Activated B cell treated with CpG ODN at 0.5 μM for 24 hours (primary cell): ENCODE measurements at places on chromosomes 5 and 9. TPM values are rescaled to one million over a fixed set of nuclear protein-coding genes. Genes with fewer than 3 reads are reported as not detected.

DNA sequence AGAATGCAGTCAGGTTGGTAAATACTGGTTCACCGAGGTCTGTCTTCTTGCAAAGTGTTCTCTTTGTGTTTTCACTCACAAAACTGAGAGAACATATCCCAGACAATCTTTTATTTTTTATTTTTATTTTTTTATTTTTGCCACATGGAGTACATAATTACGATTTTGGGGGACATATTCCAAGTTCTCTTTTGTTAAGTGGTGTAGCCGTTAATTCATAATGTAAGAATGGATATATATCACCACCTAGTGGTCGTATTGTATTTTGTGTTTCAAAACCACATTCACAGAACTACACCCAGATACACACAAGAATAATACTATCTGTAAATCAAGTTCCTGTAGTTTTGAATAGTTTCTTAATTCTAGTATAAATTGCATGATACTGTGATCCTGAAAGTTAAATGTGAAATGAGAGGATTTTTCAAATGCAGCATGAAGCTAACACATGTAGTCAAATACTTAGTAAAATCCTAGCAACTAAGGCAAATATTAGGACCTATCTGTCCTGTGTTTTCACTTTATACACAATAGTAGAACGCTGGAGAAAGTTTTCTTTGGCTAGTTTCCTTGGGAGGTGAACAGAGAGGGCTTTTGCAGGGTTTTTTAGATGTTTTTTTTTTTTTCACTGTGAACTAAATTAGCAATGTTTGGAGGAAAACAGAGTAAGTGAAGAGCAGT lies 92.7 kb downstream of the VCAN start:
- peaks cover 7% of the 10 kb centered on the region for H3K27me3 ChIP-seq
- no peaks in the 10 kb centered on the region for H3K36me3 ChIP-seq
- H3K4me1 ChIP-seq: no peaks in the 10 kb centered on the region
- no peak overlapping the region for H3K4me3 ChIP-seq
- H3K27ac ChIP-seq: no peak overlapping the region

Gene FCN2
- total RNA-seq: not detected in 2 replicates

DNA sequence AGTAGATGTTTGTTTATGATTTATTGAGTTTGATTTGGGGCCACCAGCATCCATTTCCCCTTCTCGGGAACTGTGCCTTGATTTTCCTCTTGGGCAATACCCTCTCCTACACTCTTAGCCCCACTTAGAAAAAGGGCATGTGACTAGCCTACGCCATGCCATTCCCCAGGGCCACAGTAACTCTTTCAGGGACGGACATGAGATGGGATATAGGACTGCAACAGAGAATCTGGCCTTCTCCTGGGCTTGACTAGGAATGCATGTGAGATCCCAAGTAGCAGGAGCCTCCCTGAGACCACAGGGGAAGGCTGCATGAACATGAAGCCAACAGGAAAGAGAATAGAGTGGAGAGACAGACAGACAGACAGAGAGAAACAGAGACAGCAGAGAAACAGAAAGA lies 30.7 kb upstream of the SPARC start:
- no peaks in the 10 kb centered on the region for H3K27me3 ChIP-seq
- no peak overlapping the region for H3K27ac ChIP-seq
- no peak for DNase-seq
- H3K4me1 ChIP-seq: peaks cover 22% of the 10 kb centered on the region
- no peaks in the 10 kb centered on the region for H3K36me3 ChIP-seq

GRCh38 chr5:16502866-16503265 lies 37.3 kb upstream of the ZNF622 start:
- peaks cover 7% of the 10 kb centered on the region for H3K4me1 ChIP-seq
- DNase-seq: no peak
- no peaks in the 10 kb centered on the region for H3K27me3 ChIP-seq
- H3K36me3 ChIP-seq: no peaks in the 10 kb centered on the region
- H3K27ac ChIP-seq: no peak overlapping the region
- H3K4me3 ChIP-seq: no peak overlapping the region

Gene SMAD5
- total RNA-seq: 28.4 and 30.4 TPM in 2 replicates

Gene ANGPTL2
- total RNA-seq: not detected in 2 replicates

Gene SLC6A19
- total RNA-seq: not detected in 2 replicates

DNA sequence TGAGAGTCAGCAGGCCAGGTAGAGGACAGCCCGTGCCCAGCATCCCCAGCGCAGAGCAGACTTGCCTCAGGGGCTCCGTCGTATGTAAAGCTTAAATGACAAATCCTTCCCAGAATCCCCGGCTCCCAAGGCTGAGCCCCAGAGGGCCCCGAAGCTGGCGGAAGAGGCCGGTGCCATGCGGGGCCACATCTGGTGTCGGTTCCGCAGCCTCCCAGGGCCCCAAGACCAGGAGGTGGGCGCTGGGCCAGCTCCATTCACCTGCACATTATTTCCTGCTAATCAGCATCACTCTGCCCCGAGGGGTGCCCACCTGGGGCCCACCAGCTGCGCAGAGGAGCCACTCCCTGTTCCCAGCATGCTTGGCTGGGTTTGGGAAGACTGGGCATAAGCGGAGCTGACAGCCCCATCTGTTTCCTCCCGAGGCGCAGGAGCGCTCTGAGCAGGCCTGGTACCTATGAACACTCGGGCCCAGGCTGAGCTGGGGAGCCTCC lies 124.0 kb upstream of the PPP1R26 start:
- no peaks in the 10 kb centered on the region for H3K36me3 ChIP-seq
- H3K27ac ChIP-seq: no peak overlapping the region
- H3K27me3 ChIP-seq: peaks cover 5% of the 10 kb centered on the region
- DNase-seq: no peak
- H3K4me3 ChIP-seq: no peak overlapping the region
- no peaks in the 10 kb centered on the region for H3K4me1 ChIP-seq

Gene GPR151
- total RNA-seq: not detected in 2 replicates

GRCh38 chr9:129259375-129259774 lies 81.3 kb upstream of the IER5L start:
- H3K27me3 ChIP-seq: peaks cover 67% of the 10 kb centered on the region
- H3K4me3 ChIP-seq: peak overlapping the region; percentile 60
- H3K36me3 ChIP-seq: no peaks in the 10 kb centered on the region

DNA sequence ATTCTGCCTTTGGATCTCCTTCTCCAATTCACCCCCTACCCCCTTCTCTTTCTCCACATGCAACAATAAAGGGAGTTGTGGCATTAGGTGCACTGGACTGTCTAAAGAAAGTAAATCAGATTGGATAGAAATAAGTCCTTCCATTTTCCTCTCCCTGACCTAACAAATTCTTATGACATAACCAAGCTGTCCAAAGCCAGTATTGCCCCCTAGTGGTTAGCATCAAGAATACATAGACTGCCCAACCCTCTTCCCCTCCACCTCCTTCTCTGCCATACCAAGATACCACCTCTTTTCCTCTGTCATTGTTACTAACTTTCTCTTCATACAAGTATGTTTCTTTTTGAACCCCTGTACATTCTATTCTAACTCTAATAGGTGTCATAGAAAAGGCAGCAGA lies 45.7 kb downstream of the PPARGC1B start:
- H3K36me3 ChIP-seq: peaks cover 2% of the 10 kb centered on the region
- H3K27me3 ChIP-seq: no peaks in the 10 kb centered on the region
- no peak for DNase-seq
- no peak overlapping the region for H3K4me3 ChIP-seq

Gene GFI1B
- 0.07 and 0.38 TPM in 2 replicates for total RNA-seq

- H3K27ac ChIP-seq: no peak overlapping the region
- no peaks in the 10 kb centered on the region for H3K27me3 ChIP-seq
- H3K4me1 ChIP-seq: peaks cover 7% of the 10 kb centered on the region
- H3K4me3 ChIP-seq: no peak overlapping the region
Measured at GRCh38 chr9:96691326-96691725, 36.2 kb upstream of the PRXL2C start.

GRCh38 chr5:80955082-80955590 lies 5.0 kb upstream of the RASGRF2 start:
- H3K4me1 ChIP-seq: peaks cover 6% of the 10 kb centered on the region
- no peak overlapping the region for H3K4me3 ChIP-seq
- peaks cover 28% of the 10 kb centered on the region for H3K27me3 ChIP-seq

Gene OLFML2A
- 0.73 and 0.78 TPM in 2 replicates for total RNA-seq

Gene AFAP1L1
- 0.44 TPM in 1 of 2 replicates, not detected in the other for total RNA-seq

Gene TAF11L5
- not detected in 2 replicates for total RNA-seq

Gene TEX48
- total RNA-seq: not detected in 2 replicates

DNA sequence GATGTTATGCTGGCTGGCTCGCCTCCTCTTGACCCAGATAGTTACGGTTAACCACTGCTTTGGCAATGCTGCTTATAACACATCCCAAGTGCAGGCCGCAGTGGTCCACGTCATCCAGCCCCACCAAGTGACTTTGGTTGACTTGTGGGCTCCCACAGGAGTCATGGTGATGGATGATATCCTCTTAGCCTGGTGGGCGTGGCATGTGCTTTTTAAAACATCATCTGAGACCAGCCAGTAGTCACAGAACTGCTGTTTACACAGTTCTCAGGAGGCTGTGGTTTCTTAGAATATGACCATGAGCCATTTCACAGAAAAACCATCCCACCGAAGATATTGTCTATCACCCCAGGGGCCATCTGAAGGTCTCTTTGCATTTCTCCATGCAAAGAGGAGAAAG lies 216.9 kb downstream of the SH3GL2 start:
- H3K27ac ChIP-seq: no peak overlapping the region
- no peaks in the 10 kb centered on the region for H3K36me3 ChIP-seq
- no peaks in the 10 kb centered on the region for H3K4me1 ChIP-seq
- DNase-seq: no peak
- no peak overlapping the region for H3K4me3 ChIP-seq

Gene DNAJA1
- total RNA-seq: 107 and 117 TPM in 2 replicates

GRCh38 chr9:130453487-130453886 lies 8.7 kb downstream of the ASS1 start:
- H3K4me1 ChIP-seq: no peaks in the 10 kb centered on the region
- no peaks in the 10 kb centered on the region for H3K36me3 ChIP-seq
- no peak overlapping the region for H3K27ac ChIP-seq
- H3K27me3 ChIP-seq: peaks cover 18% of the 10 kb centered on the region
- no peak overlapping the region for H3K4me3 ChIP-seq

DNA sequence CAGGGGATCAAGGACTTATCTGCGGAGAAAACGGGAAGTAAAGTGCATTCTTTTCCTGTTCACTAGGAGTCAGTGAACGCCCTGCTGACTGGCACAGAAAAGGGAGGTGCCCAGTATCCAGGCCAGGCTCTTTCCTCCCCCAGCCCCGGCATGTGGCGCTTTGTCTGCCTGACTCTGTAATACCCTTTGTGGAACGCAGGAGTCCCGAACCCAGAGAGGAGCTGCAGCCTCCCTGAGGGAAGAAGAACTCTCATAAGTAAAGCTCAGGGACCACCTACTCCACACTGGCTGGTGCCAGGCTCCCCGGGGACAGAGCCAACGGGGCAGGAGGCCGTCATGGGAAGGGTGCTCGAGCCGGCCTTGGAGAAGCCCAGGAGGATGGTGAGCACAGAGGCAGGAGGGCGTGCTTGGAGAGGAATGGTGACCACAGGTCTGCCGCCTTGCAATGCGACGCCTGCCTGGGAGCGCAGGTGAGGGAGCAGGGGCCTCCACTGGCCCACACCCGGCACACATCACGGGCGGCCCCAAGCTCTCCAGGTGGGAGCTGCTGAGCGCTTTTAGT lies 31.5 kb downstream of the VAV2 start:
- H3K4me1 ChIP-seq: peaks cover 81% of the 10 kb centered on the region
- H3K36me3 ChIP-seq: peaks cover 2% of the 10 kb centered on the region
- no peak for DNase-seq
- H3K4me3 ChIP-seq: peak overlapping the region; percentile 77
- H3K27me3 ChIP-seq: no peaks in the 10 kb centered on the region
- peak overlapping the region; percentile 81 for H3K27ac ChIP-seq

Gene LHFPL2
- total RNA-seq: 11.0 and 12.0 TPM in 2 replicates

GRCh38 chr5:33828626-33829308 lies 63.0 kb downstream of the ADAMTS12 start:
- H3K36me3 ChIP-seq: no peaks in the 10 kb centered on the region
- no peak overlapping the region for H3K4me3 ChIP-seq
- DNase-seq: no peak
- no peaks in the 10 kb centered on the region for H3K4me1 ChIP-seq

DNA sequence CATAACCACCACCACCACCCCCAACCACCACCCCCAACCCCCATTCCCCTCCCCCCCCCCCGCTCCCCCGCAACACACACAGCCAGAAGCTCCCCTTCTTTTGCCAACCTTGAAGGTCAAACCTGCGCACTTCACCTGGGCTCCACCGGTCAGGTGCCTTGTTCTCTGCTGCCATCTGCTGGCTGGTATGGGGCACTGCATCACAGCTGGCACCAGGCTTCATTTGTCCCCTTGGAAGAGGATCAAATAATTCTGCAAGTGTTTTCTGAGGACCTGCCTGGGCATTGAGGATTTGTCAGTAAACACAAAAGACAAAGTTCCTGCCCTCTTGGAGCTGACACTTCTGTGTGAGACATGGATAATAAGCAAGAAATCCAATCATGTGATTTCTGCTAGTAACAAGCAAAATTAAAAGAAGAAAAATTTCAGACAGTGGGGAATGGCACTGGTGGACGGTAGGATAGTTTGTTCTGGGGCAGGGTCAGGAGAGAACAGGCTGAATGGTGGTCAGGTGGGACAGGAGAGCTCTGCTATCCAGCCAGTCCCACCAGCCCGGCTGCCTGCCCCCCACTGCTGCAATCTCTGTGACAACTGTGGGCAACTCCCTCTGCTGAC lies 55.6 kb upstream of the LMX1B start:
- H3K36me3 ChIP-seq: no peaks in the 10 kb centered on the region
- H3K4me3 ChIP-seq: no peak overlapping the region
- H3K27me3 ChIP-seq: peaks cover 31% of the 10 kb centered on the region
- no peaks in the 10 kb centered on the region for H3K4me1 ChIP-seq

Gene PCDHA8
- not detected in 2 replicates for total RNA-seq

- H3K4me1 ChIP-seq: no peaks in the 10 kb centered on the region
- no peaks in the 10 kb centered on the region for H3K27me3 ChIP-seq
- no peak for DNase-seq
- no peaks in the 10 kb centered on the region for H3K36me3 ChIP-seq
Measured at GRCh38 chr9:112605963-112606699, 111.8 kb downstream of the INIP start.

DNA sequence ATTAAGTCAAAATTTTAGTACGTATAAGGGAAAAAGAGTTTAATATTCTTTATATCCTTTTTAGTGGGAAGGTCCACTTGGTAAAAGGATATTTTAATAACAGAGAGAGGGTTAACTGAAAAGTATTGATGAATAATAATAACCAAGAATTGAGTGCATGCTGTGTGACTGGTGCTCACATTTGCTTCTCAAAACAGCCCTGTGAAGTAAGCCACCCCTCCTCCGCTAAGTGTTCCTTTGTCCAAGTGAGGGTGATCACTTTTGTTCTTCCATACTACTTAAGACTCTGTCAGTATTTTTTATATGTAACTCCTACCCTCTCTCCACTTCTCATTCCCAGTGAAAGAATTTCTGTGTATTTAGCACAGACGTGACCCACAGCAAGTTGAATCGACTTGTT lies 51.5 kb downstream of the SLC44A1 start:
- no peaks in the 10 kb centered on the region for H3K27me3 ChIP-seq
- H3K4me3 ChIP-seq: no peak overlapping the region
- no peak overlapping the region for H3K27ac ChIP-seq
- H3K36me3 ChIP-seq: peaks cover 13% of the 10 kb centered on the region
- no peak for DNase-seq
